Left renal pelvis (tissue), 4 donors: ENCODE measurements at places on chromosomes 2 and 18.

GRCh38 chr18:45939236-45939635, 27.9 kb downstream of the EPG5 start:
- DNase-seq, result no peak

- DNase-seq, result no peak
Observed at GRCh38 chr2:226031647-226032501, 632.4 kb downstream of the NYAP2 start.

DNA sequence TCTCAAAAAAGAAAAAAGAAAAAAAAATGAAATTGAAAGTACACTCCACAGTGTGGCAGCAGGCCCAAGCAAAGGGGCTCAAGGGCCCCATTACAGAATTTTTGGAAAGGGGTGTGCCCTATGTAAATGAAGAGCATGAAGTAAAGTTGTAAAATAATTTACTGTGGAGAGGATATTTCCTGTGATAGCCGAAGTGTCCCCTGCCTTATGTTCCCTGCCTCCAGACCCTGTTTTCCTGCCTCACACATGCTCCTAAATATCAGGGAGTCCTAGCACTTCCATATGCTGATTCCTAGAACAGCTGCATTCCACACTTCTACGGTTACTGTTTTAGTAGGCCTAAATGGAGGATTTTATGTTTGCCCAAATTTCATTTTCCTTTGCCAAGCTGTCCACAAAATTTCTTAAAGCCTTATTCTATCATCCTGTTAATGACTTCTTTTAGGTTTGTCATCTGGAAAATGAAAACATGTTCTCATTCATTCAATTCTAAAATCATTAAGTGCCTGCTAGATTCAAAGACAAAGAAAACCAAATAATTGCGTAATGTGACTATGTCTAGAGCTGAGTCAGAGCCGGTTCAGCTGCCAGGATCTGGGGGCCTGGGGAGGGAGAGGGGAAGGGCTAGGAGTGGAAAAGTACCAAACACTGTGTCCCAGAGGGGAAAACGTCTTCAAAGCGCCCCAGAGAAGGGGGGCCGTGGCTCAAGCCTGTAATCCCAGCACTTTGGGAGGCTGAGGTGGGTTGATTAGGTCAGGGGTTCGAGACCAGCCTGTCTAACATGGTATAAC, 25.9 kb upstream of the IMPA2 start:
- no peak for DNase-seq

DNA sequence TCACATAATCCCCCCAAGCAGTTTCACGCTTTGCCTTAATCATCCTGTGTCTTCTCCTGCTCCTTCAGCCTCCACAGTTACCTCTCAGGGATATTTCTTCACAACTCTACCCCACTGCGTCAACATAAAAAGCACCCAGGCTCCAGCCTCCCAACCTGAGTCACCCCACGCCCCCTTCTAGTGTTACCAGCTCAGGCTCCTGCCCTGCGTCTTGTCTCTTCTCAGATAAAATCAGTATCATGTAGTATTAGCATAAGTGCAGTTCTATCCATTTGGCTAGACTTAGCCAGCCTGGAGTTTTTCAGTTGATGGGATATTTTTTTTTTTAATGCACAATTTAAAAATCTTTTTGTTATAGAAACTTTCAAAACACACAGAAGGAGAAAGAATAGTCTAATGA, 9.6 kb upstream of the PELI1 start:
- DNase-seq, result no peak

- no peak for DNase-seq
Observed at GRCh38 chr18:21210278-21210677, 31.8 kb upstream of the GREB1L start.

GRCh38 chr2:237749002-237749401, 49.6 kb upstream of the RBM44 start:
- DNase-seq, result no peak

GRCh38 chr2:236774171-236774570, 204.5 kb downstream of the ACKR3 start:
- no peak for DNase-seq

DNA sequence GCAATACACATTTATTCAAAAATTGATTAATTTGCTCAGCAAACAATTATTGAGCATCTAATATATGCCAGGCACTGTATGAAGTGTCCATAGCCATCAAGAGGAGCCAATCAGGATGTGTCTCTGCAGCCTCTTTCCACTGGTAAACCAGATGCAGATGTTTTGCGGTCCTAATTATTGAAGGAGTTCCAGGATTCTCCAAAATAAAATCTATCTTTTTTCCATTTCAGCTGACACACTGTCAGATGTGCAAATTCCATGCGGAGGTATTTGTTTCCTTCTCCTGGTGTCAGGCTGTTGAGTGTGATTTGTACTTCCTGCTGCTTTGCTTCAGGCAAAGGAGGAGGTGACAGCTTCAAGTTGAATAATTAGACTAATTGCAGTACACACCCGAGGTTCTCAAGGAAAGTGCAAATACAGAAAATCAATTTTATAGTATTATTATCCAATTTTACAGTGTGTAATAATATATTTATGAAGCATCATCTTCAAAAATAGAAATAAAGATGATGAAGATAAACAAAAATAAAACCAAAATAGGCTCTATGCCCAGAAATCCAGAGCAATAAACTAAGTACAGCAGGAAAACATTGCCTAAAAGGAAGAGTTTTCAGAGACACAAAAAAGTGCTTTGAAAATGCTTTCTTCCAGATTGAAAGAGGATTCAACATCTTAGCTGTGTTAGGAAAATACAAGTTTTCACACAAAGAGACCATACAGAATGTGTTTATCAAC, 1352.9 kb upstream of the CHAC2 start:
- DNase-seq, result no peak

GRCh38 chr2:212814941-212815340, 276.3 kb upstream of the ERBB4 start:
- DNase-seq, result no peak

DNA sequence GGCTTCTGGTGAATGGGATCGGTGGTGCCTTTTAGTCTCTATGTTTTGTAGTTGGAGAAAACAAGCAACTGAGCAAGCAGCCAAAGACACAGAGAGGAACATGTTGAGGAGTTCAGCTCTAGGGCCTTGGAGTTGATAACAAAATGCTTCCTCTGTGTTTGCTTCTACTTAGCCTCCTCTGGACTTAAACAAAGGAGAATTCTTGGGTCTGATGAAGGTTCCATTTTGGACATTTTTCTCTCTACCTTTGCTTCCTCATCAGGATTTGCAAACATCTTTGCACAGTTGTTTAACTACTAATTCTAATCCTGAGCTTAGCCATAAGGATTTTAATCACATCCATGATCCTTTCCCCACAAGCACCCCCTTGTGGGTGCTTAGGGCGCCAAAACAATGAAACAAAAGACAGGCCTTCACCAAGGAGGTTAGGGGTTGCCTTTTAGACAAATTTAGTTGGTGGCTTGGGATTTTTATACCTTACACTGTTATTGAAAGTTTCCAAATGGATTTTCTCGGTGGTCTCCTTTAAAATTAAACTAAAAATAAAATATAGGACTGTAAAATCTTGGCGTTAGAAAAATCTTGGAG, 148.5 kb upstream of the SATB2 start:
- DNase-seq, result no peak
